ENCODE measurements at places on chromosomes 11 and 22. TPM values are rescaled to one million over a fixed set of nuclear protein-coding genes. Genes with fewer than 3 reads are reported as not detected.

The BRD1 gene
- total RNA-seq, result 43.4 TPM

The ASRGL1 gene
- 2.2 TPM for total RNA-seq

The LGR4 gene
- total RNA-seq, result 1.4 TPM

The KIRREL3 gene
- total RNA-seq, result not detected

The PRODH gene
- 1.1 TPM for total RNA-seq

The OR52E4 gene
- total RNA-seq, result not detected

The GPR152 gene
- total RNA-seq, result not detected

The MFNG gene
- total RNA-seq, result 245 TPM

The TMEM191C gene
- total RNA-seq, result 0.82 TPM

The NCF4 gene
- 60.1 TPM for total RNA-seq

The CSF2RB gene
- 4.2 TPM for total RNA-seq

The SMARCB1 gene
- total RNA-seq, result 51.4 TPM

The ADM2 gene
- 3.7 TPM for total RNA-seq

The OR2AG1 gene
- not detected for total RNA-seq

The CARNS1 gene
- 10.6 TPM for total RNA-seq

The GLYATL1 gene
- not detected for total RNA-seq

The OR51S1 gene
- total RNA-seq, result not detected

Measured in activated T-helper 17 cell treated with anti-CD3 and anti-CD28 coated beads, Interleukin-2, amount 50 U/mL, for 72 hours (primary cell).